Activated CD4-positive, alpha-beta T cell treated with anti-CD3 and anti-CD28 coated beads for 36 hours (primary cell): ENCODE measurements at places on chromosomes 4 and X. TPM values are rescaled to one million over a fixed set of nuclear protein-coding genes. Genes with fewer than 3 reads are reported as not detected.
A peak's percentile ranks its signal among the peaks of the same experiment; 100 is the strongest.

DNA sequence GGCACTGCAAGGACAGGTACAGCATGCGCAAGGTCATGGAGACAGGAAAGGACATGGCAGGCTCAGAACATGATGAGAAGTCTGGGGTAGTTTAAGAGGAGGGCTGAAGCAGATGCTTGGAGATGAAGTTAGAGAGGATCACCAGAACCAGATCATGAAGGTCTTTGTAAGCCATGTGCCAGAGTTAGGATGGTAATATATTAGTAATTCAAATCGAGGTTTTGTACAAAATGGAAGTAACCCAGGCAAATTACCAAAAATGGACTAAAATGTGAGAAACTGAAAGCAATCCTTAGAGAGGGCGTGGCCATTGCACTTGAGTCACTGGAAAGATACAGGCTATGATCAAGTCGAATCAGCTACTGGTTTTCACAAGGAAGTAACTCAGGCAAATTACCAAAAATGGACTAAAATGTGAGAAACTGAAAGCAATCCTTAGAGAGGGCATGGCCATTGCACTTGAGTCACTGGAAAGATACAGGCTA lies 13.5 kb downstream of the RXFP1 start:
- peaks cover 17% of the 10 kb centered on the region for H3K27me3 ChIP-seq
- H3K27ac ChIP-seq: peak overlapping the region; percentile 7
- no peaks in the 10 kb centered on the region for H3K36me3 ChIP-seq
- peaks cover 10% of the 10 kb centered on the region for H3K4me1 ChIP-seq

DNA sequence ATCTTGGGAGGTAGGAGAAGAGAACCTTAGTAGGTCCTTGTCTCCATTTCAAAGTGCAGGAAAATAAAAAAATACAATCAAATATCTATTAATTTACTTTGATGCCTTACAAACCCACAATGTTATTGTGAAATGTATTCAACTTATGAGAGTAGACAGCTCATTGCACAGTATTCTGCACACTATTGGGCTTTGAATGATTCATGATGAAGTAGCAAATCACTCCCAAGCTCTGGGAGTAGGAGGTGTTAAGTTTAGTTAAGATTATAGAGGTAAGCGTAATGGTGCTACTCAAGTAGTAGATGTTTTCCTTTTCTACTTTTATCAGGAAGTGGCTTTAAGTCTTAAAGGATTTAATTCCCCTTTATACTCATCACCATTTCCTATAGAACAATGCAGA lies 32.8 kb upstream of the TMPRSS11A start:
- H3K27ac ChIP-seq: no peak overlapping the region
- no peak for DNase-seq
- no peaks in the 10 kb centered on the region for H3K36me3 ChIP-seq
- H3K27me3 ChIP-seq: no peaks in the 10 kb centered on the region
- H3K4me3 ChIP-seq: no peak overlapping the region

- peak overlapping the region; percentile 99 for H3K27ac ChIP-seq
- H3K27me3 ChIP-seq: no peaks in the 10 kb centered on the region
- peaks cover 43% of the 10 kb centered on the region for H3K36me3 ChIP-seq
- DNase-seq: peak; percentile 41
Observed at GRCh38 chr4:142402900-142403299, 443.2 kb downstream of the INPP4B start.

DNA sequence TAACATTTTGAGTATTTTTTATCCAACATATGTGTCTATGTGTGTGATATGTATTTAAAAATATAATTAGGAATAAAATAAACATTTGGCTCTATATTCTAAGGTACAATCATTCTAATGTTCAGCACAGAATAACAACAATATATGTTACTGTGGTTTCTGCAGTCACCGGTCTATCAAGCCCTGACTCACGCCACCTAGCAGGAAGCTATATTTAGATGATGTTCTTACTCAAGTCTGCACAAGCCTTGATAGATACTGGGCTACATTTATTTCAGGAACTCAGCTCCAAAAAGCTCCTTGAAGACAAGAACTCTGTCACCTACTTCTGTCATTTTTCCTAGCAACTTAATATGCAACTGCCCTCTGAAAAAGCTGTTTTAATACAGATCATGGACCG lies 152.0 kb upstream of the FTHL17 start:
- H3K36me3 ChIP-seq: no peaks in the 10 kb centered on the region
- no peaks in the 10 kb centered on the region for H3K27me3 ChIP-seq
- no peak overlapping the region for H3K27ac ChIP-seq

The SH3BP2 gene
- 68.3 TPM for total RNA-seq

DNA sequence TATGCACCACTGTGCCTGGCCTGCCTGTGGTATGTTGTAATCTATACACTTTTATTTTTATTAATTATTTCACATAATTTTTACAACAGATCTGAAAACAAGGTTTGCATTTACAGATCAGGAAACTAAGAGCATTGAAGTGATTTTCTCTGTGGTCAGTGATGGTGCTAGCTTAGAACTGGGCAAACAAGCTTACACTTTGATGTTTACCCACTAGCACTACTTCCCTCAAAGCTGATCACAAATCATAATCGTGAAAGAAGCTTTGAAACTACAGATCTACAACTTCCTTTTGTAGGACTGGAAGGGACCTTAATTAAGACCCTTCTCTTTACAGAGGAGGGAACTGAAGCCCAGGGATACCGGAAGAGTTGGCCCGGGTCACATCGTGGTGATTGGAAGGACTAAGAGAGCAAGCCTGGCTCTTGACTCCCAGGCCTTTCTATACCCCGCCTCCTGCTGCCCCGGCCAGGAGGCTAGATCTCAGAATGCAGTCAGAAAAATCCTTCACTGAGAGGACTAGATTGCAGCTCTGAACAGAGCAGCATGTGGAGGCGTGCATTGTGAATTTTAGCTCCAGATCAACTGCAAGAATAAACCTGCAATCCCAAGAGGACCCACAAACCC lies 93.7 kb upstream of the ZNF827 start:
- H3K27ac ChIP-seq: no peak overlapping the region
- DNase-seq: no peak
- H3K4me3 ChIP-seq: no peak overlapping the region
- peaks cover 13% of the 10 kb centered on the region for H3K4me1 ChIP-seq

The BDH2 gene
- total RNA-seq: 12.7 TPM

- H3K4me1 ChIP-seq: no peaks in the 10 kb centered on the region
- H3K36me3 ChIP-seq: no peaks in the 10 kb centered on the region
- H3K4me3 ChIP-seq: no peak overlapping the region
- no peak overlapping the region for H3K27ac ChIP-seq
- peaks cover 10% of the 10 kb centered on the region for H3K27me3 ChIP-seq
- DNase-seq: no peak
Observed at GRCh38 chr4:56243107-56243506, 144.2 kb downstream of the AASDH start.

DNA sequence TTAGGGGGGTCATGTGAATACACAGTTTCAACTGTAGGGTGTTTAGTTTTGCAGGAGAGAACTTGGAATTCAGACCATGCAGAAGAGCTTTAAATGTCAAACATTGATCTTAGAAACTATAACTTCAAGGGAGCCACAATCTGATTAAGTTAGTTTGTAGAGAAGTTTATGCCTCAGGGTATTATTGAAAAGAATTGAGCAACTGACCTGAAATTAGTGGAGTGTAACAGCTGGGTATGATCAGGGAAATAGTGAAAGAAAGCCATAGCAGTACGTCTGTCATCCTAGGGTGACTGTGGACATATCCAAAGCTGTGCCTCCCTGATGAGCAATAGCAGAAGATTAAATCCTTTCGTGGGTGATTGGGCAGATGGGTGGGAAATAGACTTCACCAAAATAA lies 63.8 kb downstream of the FAM47B start:
- no peak for DNase-seq
- H3K4me3 ChIP-seq: no peak overlapping the region
- no peaks in the 10 kb centered on the region for H3K4me1 ChIP-seq
- no peaks in the 10 kb centered on the region for H3K27me3 ChIP-seq
- H3K36me3 ChIP-seq: no peaks in the 10 kb centered on the region

- H3K36me3 ChIP-seq: no peaks in the 10 kb centered on the region
- no peak for DNase-seq
- H3K27me3 ChIP-seq: peaks cover 7% of the 10 kb centered on the region
Observed at GRCh38 chr4:94152466-94152865, 55.2 kb upstream of the SMARCAD1 start.

DNA sequence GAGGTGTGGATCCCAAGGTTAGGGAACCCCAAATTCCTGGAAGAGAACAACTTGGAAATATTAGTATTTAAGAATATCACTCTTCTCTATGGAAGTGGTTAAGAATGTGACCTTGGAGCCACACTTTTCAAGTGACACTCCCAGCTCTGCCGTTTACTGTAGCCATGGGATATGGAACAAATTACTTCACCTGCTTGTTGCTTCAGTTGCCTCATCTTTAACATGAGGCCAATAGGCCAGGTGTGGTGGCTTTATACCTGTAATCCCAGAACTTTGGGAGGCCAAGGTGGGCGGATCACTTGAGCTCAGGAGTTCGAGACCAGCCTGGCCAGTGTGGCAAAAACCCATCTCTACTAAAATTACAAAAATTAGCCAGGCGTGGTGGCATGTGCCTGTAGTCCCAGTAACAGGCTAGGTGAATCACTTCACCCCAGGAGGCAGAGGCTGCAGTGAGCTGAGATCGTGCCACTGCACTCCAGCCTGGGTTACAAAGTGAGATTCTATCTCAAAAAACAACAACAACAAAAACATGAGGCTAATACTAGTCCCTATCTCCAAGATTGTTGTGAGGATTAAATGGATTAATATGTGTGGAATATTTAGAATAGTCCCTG lies 13.0 kb downstream of the IL13RA1 start:
- H3K4me1 ChIP-seq: no peaks in the 10 kb centered on the region
- no peak overlapping the region for H3K4me3 ChIP-seq
- DNase-seq: no peak
- H3K36me3 ChIP-seq: peaks cover 2% of the 10 kb centered on the region
- H3K27ac ChIP-seq: no peak overlapping the region

DNA sequence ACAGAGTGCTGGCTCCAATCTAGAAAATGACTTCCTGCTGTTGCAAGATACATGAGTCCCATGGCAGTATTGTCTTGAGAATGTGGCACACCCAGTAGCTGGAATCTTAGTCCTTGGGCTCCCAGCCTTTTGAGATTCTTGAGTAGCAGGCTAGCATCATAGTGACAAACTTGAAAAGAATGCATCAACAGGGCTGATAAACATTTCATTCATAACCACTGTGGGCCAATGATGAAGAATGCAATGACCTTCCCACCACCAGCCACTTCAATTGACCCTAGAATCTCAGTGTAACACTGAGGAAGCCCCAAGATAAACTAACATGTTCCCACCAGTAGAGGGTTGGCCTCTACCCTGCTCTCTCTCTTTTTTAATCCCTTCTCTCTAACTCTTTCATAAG lies 329.3 kb downstream of the GBA3 start:
- DNase-seq: no peak
- H3K4me3 ChIP-seq: no peak overlapping the region
- H3K36me3 ChIP-seq: no peaks in the 10 kb centered on the region
- no peaks in the 10 kb centered on the region for H3K27me3 ChIP-seq

- H3K36me3 ChIP-seq: no peaks in the 10 kb centered on the region
- H3K27ac ChIP-seq: no peak overlapping the region
- no peak for DNase-seq
- peaks cover 5% of the 10 kb centered on the region for H3K27me3 ChIP-seq
- no peak overlapping the region for H3K4me3 ChIP-seq
- H3K4me1 ChIP-seq: no peaks in the 10 kb centered on the region
Observed at GRCh38 chrX:131331152-131331551, 42.0 kb upstream of the IGSF1 start.

GRCh38 chr4:56448301-56448700 lies 12.2 kb downstream of the PAICS start:
- DNase-seq: no peak
- H3K27ac ChIP-seq: peak overlapping the region; percentile 24
- peaks cover 78% of the 10 kb centered on the region for H3K36me3 ChIP-seq
- no peaks in the 10 kb centered on the region for H3K27me3 ChIP-seq

GRCh38 chrX:51825436-51825835 lies 68.0 kb upstream of the MAGED1 start:
- peaks cover 48% of the 10 kb centered on the region for H3K4me1 ChIP-seq
- H3K36me3 ChIP-seq: peaks cover 10% of the 10 kb centered on the region
- no peak overlapping the region for H3K27ac ChIP-seq
- no peak overlapping the region for H3K4me3 ChIP-seq
- DNase-seq: no peak

The CDX4 gene
- not detected for total RNA-seq

- no peaks in the 10 kb centered on the region for H3K27me3 ChIP-seq
- H3K4me3 ChIP-seq: no peak overlapping the region
- no peaks in the 10 kb centered on the region for H3K36me3 ChIP-seq
- DNase-seq: peak; percentile 87
- H3K27ac ChIP-seq: no peak overlapping the region
Observed at GRCh38 chr4:9703391-9703790, 78.0 kb upstream of the DRD5 start.

The DNAAF6 gene
- total RNA-seq: not detected

GRCh38 chr4:184032091-184032490 lies 127.0 kb downstream of the STOX2 start:
- peaks cover 10% of the 10 kb centered on the region for H3K27me3 ChIP-seq
- H3K4me3 ChIP-seq: no peak overlapping the region
- DNase-seq: no peak

DNA sequence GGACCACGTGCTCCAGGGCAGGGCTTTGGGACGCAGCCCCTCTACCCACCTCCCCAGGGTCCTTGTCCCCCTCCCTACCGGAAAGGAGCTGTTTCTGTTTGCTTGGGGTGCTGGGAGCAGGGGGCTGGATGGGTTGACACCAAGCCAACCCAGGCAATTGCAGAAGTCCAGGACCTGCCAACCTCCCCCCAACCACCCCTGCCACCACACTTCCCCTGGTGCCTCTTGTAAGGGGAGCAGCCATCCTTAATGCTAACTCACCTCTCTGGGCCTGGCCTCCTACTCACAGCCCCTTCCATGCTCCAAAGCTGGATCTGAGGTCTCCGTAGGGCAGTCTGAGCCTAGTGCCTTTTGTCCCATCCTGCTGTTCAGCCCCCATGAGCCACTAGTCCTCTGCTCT lies 631.9 kb downstream of the BCOR start:
- no peak overlapping the region for H3K4me3 ChIP-seq
- no peaks in the 10 kb centered on the region for H3K36me3 ChIP-seq
- no peaks in the 10 kb centered on the region for H3K27me3 ChIP-seq
- DNase-seq: no peak
- peaks cover 8% of the 10 kb centered on the region for H3K4me1 ChIP-seq

GRCh38 chr4:128844931-128845330 lies 35.4 kb downstream of the JADE1 start:
- H3K27me3 ChIP-seq: no peaks in the 10 kb centered on the region
- H3K4me3 ChIP-seq: no peak overlapping the region
- peaks cover 23% of the 10 kb centered on the region for H3K4me1 ChIP-seq
- DNase-seq: no peak

- H3K27ac ChIP-seq: no peak overlapping the region
- H3K36me3 ChIP-seq: no peaks in the 10 kb centered on the region
- peaks cover 3% of the 10 kb centered on the region for H3K27me3 ChIP-seq
- no peak for DNase-seq
Observed at GRCh38 chr4:53477038-53477565, 99.7 kb downstream of the FIP1L1 start.

DNA sequence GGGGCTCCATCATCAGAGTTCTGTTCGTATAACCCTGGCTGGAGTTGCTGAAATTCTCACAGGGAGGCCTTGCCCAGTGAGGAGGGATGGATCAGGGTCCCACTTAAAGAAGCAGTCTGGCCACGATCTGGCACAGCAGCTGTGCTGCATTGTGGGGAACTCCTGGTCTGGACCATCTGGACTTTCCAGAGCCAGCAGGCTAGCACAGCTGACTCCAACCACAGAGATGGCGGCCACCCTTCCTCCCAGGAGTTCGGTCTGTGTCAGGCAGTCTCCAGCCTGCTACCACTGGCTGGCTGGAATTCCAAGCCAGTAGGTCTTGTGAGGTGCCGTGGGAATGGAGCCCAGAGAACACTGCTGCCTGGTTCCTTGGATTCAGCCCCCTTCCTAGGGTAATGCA lies 62.0 kb downstream of the SLAIN2 start:
- peaks cover 34% of the 10 kb centered on the region for H3K36me3 ChIP-seq
- no peak overlapping the region for H3K4me3 ChIP-seq
- no peaks in the 10 kb centered on the region for H3K27me3 ChIP-seq
- no peak for DNase-seq
- no peak overlapping the region for H3K27ac ChIP-seq
- H3K4me1 ChIP-seq: peaks cover 32% of the 10 kb centered on the region
